ENCODE measurements at places on chromosomes 6 and 20.

- DNase-seq = no peak
Measured at GRCh38 chr6:94511502-94512088, 1065.7 kb upstream of the MANEA start.

DNA sequence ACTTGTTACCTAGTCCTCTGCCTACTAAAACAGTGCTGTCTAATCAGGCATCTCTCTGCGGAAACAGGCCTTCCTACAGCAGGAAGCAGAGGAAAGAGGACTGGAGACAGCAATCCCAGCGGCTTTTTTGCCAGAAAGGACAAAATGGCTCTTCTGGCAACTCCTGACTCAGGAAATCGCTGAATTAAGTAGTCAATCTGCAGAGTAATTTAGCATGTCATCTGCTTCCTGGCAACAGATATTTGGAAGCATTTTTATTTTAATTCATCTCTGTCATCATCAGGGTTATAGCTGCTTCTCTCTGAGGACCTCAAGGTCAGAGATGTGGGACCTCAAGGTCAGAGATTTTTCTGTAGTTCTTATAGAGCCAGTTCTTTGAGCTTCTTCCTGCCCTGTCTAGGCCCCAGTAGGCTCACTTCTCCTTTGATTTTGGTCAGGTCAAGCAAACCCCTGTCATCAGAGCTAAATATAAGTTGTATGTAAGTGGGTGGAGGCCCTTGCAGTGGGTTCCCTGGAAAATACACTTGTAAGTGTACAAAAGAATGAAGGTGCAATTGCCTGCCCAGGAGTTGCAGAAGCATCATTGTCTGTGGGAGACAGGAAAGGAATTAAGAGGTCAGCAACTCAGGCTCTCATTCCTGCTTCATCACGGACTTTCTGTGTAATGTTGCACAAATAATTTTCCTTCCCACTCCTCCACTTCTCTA is 229.4 kb downstream of the ALDH8A1 start:
- no peak for DNase-seq

GRCh38 chr6:96836631-96837080 is 621 bp downstream of the GPR63 start:
- DNase-seq = no peak

GRCh38 chr6:13395272-13396237 is 67.2 kb upstream of the TBC1D7 start:
- no peak for DNase-seq

GRCh38 chr6:113433335-113433991 is 423.7 kb upstream of the MARCKS start:
- DNase-seq = no peak

DNA sequence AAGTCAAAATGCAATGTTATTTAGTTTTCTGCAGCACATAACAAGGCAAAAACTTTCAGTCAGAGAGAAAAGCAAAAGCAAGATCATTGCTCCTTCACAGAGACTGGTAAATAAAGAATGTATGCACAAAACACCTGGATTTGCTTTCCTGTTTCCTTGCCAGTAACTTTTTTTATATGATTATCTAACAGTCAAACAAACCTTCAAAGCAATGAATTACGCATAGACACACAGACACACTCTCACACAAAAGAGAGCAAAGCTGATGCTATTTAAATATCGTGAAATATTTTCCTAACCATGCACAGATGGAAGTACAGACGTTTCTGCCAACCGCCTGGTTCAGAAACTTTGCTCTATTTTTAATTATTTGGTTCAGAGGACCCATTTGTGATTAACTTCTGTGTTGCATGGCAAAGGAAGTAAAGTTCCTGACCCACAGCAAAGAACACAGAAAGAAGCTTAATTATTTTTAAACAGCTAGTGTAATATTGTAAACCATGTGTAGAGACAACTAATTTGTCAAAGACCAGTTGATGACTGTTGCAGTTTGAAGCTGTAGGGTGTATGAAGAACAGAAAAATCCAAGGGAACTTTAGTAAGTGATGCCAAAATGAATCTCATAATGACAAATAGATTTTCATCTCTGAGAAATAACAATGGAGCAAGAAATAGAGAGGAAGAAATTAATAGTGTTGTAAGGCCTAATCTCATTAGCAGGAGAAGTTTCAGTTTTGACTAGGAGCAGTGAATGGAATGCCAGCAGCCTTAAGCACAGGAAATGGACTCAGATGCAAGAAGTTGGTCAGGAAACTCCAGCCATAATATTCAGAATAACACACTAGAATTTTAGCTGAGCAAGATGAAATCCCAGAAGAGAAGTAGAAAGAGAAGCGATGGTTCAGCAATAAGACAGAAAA is 24.1 kb downstream of the ATXN1 start:
- DNase-seq = no peak

DNA sequence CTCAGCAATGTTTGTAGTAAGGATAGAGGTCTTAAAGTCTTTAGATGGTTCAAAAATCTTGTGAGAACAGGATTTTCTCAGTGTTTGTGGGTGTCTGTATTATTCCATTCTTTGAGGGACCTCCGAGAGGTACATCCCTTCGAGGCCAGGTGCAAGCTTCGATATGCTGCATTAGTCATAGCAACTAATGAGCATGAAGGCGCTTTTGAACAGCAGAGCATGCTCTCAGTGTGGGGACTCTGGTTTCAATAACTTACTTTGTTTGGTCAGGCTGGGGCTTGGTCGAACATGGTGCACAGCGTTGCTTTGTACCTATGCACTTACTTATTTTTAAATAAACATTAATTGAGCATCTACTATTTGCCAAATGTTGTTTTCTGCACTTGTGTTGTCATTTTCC is 297.9 kb downstream of the CLIC5 start:
- DNase-seq = no peak

GRCh38 chr6:50270415-50270814 is 220.7 kb upstream of the DEFB112 start:
- DNase-seq = no peak

- peak; percentile 13 for DNase-seq
Measured at GRCh38 chr20:17431621-17432364, 99.4 kb downstream of the BFSP1 start.
